Activated T-helper 9 cell treated with anti-CD3 and anti-CD28 coated beads, Interleukin-2, amount 50 U/mL, for 16 hours (primary cell): ENCODE measurements at places on chromosomes 1 and 21.

DNA sequence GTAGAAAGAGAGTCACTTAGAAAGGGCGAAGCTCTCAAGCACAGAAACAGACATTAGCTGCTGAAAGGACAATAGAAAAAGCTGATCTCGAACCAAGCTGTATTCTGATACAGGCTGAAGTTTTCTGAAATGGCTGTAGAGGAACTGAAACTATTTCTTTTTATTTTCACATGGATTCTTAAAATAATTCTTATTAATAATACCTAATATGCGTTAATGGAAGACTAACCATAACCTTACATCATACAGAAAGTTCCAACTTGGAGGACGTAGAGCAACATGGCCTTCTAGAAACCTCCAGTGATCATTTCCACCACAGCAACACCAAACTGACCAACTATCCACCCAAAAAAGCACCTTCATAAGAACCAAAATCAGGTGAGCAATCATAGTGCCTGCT, 52.8 kb upstream of the ACADM start:
- no peak for DNase-seq

GRCh38 chr1:230868736-230869385, 540 bp upstream of the C1orf198 start:
- peak; percentile 2 for DNase-seq

GRCh38 chr1:205226868-205227583, 720 bp upstream of the TMCC2 start:
- no peak for DNase-seq

- peak; percentile 42 for DNase-seq
Observed at GRCh38 chr21:45136927-45137611, 62.7 kb downstream of the ADARB1 start.

DNA sequence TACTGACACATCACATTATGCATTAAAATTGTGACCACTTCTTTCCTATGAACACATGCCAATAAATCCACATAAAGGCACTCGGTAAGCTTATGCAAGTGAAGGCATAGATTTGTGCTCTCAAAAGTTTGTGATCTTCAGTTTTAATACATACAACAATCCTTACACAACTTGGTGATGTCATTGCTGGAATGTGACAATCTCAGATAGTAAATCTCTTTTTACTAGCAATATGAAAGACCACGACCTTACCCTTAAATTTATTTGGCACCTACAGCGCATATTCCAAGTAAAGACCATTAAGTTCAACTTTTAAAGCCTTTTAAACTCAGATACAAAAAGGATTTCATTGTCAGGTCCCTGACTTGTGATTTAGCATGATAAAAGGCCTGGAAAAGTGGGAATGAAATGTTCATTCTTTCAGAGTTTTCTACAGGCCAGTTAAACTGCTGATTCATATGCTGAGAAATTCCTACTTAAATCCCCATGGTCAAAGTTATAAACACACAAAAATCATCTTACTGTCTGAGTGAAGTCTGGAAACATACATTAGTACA, 157.4 kb downstream of the SIPA1L2 start:
- DNase-seq: no peak

DNA sequence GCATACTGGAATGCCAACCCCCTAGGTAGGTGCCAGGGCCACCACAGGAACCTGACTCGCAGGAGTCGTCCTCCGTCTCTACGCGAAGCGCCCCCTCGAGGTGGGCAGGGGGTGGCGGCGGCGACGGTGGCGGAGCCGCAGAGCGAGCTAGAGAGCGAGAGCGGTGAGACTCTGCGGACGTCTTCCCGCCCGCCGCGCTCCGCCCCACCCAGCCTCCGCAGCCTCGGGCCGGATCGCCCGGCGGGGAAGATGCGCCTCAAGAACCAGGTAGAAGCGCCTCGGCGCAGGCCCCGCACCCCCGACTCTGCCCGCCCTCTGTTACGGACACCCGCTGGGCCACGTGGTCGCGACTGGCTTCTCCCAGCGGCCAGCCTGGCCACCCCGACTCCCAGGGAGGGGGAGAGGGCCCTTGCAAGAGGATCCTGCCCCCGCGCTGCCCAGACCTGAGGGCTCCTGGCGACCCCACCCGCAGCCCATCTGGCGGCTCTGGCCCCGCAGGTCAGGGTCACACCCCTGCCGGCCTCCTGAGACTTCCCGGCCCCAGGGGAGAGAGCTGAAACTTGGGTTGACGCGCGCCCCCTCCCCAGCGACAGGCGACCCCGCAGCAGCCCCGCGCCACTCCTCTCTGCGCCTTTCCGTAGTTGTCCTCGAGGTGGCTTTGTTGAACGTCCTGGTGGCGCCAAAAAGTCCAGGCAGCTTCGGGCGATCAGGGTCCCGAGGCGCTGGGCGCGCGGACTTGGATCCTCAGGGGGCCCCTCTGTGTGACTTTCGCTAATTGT, 24.4 kb upstream of the AGBL4 start:
- no peak for DNase-seq

GRCh38 chr1:245188403-245188802, 33.6 kb downstream of the KIF26B start:
- no peak for DNase-seq

GRCh38 chr1:231861541-231862481, 235.2 kb downstream of the DISC1 start:
- no peak for DNase-seq

- no peak for DNase-seq
Observed at GRCh38 chr1:204475656-204476432, 18.8 kb downstream of the PIK3C2B start.

GRCh38 chr21:38567335-38567969, 69.2 kb upstream of the ERG start:
- DNase-seq: no peak

DNA sequence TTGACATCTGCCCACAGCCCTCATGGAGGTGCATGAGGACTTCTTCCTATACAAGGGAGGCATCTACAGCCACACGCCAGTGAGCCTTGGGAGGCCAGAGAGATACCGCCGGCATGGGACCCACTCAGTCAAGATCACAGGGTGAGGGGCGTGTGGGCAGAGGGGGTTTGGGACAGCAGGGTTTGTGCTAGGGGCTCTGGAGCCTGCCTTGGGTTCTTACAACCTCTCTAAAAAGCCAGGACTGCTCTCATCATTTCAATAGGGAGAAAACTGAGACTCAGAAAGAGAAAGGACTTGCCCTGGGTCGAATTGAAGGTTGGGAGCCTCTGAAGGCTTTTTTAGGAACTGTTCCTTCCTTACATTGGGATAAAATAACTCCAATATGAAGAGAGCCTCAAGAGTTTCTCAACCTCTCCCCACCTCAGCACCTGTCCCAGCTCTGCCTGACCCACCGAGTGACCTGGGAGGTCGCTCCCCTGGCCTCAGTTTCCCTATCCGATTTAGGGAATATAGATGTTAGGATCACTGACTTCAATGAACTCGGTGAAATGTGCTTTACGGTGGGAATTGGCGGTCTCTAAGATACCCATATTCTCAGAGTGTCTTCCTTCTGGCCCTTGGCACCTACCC, 9.5 kb downstream of the TINAGL1 start:
- no peak for DNase-seq

DNA sequence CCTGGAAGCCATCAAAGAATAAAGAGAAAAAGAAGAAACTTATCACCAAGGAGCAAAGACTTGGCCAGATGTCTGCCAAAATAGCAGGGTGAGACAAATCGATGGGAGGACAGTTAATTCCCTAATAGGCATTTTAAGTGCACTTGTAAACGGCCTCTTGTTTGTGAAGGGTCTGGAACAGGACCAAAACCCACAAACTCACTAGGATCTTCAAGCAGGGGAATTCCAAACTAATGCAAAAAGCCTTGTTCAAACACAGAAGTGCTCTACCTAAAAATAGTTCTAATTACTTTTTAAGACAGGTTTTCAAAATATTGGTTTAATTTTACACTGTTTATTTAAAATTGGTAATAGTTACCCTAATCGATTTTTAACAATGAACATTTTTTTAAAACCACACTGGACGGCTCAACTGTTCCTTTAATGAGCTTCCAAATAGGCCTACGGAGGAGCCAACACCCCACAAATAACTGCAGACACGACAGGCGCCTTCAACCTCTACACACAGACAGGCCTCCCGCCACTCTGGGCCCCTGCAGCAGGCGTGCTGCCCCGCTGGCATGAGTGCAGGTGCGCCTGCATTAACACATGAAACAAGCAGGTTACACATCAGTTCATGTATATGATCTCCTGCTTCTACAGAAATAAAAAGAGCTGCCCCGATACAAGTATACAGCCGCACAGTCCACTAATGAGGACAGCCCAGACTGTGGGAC, 15.8 kb downstream of the UBE2G2 start:
- DNase-seq: no peak

- DNase-seq: no peak
Observed at GRCh38 chr1:176325664-176326063, 118.6 kb upstream of the COP1 start.

DNA sequence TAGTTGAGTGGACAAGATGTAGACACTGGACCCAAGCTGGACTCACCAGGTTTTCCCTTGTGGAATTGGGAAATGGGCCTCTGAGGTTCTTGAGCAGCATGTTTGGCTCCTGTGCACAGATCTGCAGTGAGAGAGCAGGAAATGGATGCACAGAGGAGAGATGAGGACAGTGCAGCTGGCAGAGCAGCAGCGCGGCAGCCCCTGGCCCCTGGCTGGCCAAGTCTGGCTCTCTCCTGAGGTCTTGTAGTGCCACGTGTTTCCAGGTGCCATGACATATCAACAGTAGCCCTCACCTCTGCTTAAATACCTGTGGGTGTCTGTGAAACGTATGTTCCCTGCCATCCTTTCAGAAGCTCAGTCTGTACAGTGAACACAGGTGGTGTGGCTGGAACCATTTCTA, 19.2 kb upstream of the BCL10 start:
- no peak for DNase-seq

GRCh38 chr1:183289051-183289496, 103.0 kb downstream of the LAMC2 start:
- no peak for DNase-seq

DNA sequence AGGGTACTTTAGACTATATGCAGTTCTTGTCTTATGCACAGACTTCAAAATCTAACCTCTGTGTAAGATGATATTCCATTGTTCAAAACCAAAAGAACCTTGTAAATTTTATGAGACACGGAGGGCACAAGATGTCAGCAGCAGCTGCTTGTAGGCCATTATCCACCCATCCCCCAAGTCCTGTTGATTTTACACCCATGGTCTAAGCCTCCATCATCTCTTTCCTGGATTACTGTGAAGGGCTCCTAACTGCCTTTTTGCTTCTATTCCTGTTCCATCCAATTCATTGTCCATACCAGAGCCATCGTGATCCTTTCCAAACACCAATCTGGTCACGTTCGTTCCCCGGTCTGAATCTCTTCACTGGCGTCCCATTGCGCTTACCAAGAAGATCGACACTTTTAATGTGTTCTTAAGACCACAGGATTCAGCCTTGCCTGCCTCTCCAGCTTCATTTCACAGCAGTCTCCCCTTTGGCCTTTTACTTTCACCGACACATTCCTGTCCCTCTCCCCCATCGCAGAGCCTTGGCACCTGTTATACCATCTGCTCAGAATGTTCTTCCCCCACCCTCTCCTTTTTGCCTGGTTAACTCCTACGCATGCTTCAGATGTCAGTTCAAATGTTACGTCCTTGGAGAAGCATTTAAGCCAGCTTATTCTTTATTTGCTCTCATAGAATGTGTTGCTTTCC, 107.3 kb upstream of the POU3F1 start:
- no peak for DNase-seq

DNA sequence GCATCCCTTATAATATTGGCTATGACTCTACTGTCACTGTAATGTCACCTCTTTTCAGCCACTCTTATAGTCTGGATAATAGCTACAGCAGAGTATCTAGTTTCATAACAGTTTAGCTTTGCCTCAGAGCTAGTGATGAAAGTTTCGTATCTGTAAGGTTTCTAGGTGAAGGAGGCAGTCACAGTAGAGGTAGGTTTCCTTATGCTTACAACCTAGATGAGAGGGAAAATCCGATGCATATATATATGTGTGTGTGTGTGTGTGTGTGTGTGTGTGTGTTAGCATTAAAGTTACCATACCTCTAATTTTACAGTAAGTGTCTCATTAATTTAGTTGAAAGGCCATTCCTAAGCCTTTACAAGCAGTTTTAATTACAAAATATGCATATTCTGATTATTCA, 2.2 kb upstream of the TOR1AIP2 start:
- no peak for DNase-seq

GRCh38 chr1:17148950-17149608, 29.8 kb upstream of the PADI2 start:
- no peak for DNase-seq

DNA sequence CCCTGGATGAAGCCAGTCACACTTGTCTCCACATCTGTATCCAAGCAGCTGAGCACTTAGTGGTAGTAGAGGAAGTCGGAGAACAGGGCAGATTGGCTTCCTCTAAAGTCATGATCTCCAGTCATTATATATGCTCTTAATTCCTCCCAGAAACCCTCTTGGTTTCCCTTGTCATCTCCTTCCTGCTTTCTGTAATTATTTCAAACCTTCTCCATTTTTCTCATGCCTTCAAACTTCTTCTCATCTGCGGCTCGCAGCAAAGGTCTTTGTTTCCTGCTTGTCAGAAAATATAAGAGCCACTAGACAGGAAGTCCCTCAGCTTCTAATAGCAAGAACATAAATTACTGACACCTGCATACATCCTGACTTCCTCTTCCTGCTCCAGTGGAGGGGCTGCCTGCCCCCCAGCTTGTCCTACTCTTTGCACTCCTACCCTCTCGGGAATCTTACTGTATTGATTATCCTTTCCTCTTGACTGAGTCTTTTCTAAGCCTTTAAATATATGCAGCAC, 124.6 kb upstream of the NGF start:
- no peak for DNase-seq

DNA sequence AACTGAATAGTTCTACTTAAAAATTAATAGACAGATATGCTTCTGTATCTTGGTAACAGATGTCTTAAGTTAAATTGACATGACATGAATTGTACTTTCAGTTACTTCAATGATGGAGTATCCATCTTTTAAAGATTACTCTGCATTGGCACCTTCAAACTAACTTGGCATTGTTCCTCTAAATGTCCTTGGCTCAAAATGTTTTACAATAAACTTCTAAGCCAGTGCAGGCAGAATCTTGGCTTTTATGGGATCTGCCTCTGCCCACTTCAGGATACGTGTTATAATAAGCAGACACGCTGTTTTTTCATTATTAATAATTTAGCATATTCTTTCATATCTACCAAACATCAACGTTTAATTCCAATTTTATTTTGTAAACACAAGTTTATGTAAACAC, 873.4 kb upstream of the ADAMTS5 start:
- no peak for DNase-seq

GRCh38 chr1:5780324-5780716, 211.9 kb downstream of the NPHP4 start:
- no peak for DNase-seq
